ENCODE measurements at places on chromosomes 12 and 14.

DNA sequence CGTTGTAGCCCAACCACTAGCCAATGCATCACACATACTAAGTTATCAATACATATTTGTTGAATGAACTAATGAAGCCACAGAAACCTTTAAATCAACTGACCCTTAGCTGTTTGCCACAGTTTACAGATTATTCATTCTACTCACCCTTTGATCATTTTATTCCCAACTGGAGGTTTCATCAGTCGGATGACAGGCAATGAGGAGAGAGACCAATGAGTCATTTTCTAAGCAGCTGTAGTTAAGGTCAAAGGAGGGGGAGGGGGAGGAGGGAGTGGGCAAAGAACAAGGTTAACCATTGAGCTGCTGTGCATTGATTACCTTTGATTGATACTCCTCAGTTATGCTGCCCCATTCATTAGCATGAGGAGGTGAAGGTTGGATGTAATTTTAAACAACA, 469.5 kb downstream of the VRK1 start:
- DNase-seq = no peak

DNA sequence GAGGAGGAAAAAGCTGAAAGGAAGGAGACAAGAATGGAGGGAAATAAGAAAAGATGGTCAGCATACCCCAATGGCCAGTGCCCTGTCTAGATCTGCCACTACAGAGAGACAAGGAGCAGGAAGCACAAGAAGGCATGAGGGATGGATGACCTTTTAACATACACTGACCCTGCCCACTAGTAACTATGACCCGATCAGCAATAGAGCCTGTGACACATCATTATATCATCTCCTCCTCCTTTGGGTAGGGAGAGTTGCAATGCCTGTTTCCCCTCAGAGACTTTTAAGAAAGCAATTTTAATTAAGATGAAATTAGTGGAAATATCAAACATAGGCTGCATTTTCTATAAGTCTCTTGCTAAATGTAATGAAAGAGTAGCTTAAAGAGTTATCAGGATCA, 4.7 kb upstream of the SLC2A13 start:
- no peak for DNase-seq

DNA sequence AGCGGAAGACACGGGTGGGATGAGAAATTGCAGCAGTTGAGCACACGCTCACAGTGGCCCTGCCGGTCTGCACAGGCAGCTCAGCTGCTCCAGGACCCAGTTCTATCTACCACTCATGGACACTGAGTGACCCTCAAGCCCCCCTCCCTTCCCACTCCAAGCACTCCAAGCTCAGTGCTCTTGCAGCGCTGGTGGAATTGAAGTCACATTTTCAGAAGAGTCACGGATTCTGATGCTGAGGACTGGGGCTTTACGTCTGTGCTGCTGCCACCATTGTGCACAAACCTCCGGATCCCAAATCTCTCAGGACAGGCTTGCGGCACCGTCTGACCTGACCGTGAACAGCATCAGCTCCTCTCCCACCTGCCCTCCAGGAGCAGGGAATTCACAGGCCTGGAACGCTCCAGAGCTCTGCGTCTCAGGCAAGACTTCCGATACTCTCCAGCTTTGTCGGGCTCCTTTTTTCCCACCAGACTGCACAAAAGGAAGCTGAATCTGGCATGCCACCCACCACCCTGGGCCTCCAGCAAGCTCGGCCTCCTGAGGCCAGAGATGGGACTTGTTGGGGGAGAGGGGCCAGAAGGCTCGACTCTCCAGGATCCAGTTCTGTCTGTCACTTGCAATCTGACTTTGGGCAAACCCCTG, 213.1 kb upstream of the RTL1 start:
- DNase-seq = no peak

- no peak for DNase-seq
Observed at GRCh38 chr12:105912882-105913678, 225.7 kb downstream of the NUAK1 start.

DNA sequence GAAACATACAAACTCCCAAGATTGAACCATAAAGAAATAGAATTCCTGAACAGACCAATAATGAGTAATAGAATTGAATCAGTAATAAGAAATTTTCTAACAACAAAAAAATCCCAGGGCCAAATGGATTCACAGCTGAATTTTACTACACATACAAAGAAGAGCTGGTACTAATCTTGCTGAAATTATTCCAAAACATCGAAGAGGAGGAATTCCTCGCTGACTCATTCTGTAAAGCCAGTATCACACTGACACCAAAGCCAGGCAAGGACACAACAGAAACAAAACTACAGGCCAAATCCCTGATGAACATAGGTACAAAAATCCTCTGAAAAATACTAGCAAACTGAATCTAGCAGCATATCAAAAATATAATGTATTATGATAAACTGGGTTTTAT, 367.8 kb upstream of the CLEC14A start:
- no peak for DNase-seq

DNA sequence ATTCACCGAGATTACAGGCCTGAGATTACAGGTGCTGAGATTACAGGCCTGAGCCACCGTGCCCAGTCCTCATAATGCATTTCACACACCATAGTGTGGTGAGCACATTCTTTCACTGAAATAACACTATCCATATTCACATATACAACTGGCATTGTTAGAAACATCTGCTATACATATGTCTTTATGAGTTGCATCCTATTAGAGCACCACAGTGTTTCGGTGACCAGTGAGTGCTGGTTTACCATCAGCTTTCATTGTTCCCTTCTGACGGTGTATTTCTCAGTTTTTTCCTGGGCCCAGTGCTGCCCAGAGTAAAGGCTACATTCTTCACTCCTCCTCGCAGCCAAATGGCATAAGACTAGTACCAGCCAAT, 96.2 kb upstream of the FGD4 start:
- DNase-seq = no peak

- no peak for DNase-seq
Observed at GRCh38 chr12:1502379-1502720, 92.0 kb downstream of the FBXL14 start.

Measured in lung microvascular endothelial cell (primary cell).